ENCODE measurements at places on chromosomes 5 and 9.

DNA sequence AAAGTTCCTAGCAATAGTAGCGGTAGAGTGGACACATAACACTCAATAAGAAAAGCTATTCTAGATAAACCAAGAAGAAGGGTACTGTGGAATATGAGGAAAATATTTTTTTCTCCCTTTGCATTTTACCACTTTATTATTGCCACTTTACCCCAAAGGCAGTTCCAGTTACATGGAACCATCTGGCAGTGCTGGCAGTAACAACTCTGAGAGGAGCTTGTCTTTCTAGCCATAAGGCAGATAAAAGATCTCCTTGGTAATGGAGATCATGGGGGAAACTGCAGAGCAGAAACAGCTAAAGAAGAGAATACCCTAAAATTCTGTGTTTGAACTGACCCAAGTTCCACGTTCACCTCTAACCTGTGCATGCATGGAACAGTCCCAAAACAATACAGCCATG, 38.5 kb downstream of the UBTD2 start:
- DNase-seq: no peak

DNA sequence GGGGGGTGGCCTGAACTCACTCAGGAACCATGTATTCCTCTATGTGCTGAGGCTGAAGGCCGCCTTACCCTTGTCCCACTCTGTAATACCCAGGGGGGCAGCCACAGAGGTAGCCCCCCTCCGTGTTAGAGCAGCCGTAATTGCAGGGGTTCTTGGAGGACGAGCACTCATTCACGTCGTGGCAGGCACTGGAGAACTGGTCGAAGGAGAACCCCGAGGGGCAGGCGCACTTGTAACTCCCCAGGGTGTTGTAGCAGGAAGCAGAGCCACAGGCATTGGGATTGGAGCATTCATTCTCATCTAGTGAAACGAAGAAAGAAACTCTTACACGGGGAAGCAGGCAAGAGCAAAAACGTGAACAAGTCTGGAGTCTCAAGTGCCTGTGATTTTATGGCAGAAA, 179.8 kb downstream of the SLC12A2 start:
- no peak for DNase-seq

DNA sequence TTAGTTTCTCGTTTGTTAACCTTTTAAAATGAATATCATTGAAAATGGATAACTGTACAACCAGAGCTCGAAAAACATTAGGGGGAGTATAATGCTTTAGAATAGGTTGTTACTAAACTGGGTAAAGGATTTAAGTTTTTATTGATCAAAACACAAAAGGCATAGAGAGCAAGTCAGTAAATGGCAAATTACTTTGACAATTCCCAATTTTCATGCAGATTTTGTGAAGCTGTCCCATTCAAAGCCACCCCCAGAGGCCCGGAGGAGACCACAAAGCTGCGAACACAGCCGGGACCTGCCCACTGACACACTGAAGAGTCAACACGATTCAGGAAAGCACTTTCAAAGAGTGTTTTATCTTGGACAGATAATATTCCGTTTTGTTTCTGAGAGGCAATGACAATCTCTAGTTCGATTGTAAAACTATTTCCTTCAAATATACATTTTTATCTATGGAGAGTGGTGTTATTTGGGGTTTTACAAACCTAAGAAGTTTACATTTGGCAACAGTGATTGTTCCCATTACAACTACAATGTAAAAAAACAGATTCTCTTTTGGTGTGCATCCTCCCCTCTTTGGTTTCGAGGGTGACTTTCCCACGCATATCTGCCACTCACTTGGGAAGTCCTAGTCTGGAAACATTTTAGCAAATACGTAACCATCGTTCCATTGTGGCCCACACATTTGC, 182.6 kb upstream of the TBCA start:
- DNase-seq: no peak

DNA sequence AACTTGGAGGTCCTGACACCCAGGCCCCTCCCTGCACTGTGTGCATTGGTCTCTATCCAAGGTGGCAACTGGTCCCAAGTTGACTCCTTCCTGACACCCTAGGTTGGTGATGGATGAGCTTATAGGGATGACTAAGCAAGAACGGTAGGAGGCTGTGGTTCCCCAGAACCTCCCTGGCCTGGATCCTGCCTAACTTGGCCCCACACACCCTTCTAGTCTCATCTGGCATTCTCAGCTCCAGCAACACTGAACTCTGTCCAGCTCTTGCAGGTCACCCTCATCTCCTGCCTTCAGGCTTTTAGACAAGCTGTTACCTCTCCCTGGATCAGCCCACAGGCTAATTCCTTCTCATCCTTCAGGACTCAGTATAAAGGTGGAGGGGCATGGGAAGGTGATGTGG, 16.5 kb downstream of the AQP3 start:
- no peak for DNase-seq

DNA sequence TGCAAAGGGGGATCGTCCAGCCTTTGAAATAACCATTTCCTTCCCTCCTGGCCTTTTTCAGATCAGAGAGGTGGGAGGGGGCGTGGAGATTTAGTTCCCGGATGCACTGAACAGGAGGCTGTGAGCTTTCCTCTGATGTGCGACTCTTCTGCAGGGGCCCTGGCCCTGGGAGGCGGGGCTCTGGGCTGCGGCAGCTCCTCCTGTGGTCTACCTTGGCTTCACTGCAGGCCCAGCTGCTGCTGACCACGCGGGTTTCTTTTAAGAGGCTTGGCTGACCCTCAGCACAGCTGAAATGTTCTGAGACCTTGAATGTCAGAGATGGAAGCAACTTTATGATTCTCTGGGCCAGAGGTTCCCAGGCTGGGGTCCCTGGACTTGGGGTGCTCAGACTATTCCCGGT, 27.0 kb upstream of the COL15A1 start:
- DNase-seq: no peak

GRCh38 chr5:96372726-96373380, 60.2 kb downstream of the PCSK1 start:
- no peak for DNase-seq

DNA sequence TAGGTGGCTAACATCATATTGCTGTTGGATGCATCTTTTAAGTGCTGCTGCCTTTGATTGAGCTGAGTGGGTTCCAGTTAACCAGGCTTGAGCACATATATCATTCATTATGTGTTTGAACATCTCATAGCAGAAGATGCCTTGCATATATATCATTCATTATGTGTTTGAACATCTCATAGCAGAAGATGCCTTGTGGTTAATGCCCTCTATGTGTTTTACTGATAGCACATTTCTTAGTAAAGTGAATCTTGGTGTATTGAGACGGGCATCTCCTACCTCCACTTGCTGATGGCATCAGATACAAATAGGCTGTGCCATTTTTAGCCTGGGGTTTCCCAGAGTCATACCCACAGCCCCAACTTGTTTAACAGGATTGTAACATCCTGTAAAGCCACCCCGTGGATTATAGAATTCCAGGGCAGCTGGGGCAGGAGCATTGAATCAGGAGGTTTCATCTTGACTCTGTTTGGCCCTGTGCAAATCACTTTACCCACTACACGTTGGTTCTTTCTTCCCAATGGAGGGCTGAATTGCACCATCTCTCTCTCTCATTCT, 26.5 kb downstream of the MTAP start:
- peak; percentile 90 for DNase-seq

- DNase-seq: no peak
Measured at GRCh38 chr9:130107955-130108354, 54.2 kb downstream of the GPR107 start.

- DNase-seq: no peak
Measured at GRCh38 chr5:123449424-123449974, 26.3 kb upstream of the CEP120 start.

- DNase-seq: no peak
Measured at GRCh38 chr5:60722416-60722815, 22.4 kb upstream of the DEPDC1B start.

DNA sequence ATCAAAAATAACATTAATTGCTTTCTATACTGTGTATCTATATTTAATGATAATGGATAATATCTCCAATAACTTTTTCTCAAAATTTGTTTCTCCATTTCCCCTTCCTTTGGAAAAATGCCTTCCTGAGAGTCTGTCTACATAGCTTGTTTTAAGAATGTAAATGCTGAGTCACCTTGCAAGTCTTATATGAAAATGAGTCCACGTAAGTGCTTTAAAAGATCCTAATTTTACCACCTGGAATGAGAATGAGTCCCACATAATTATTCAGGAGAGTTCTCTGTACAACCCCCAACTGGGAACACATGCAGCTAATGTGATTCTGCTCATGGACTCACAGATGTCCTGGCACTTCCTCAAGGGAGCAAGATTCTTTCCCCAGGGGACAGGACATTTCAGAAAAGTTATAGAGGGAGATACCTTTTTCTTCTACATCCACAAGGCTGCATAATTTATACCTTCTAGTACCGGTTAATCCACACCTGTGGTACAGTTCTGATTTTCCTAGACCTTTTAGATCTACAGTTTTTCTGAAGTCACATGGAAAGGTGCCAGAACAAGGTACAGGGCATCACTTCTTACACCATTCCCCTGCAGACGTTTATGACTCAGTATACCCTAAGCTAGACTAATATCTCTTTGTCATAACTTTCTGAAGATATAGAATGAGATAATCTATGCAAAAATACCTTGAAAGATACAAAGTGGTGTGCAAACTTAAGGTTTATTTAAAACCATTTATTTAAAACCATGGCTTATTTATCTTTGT, 314.1 kb downstream of the CETN3 start:
- peak; percentile 75 for DNase-seq

DNA sequence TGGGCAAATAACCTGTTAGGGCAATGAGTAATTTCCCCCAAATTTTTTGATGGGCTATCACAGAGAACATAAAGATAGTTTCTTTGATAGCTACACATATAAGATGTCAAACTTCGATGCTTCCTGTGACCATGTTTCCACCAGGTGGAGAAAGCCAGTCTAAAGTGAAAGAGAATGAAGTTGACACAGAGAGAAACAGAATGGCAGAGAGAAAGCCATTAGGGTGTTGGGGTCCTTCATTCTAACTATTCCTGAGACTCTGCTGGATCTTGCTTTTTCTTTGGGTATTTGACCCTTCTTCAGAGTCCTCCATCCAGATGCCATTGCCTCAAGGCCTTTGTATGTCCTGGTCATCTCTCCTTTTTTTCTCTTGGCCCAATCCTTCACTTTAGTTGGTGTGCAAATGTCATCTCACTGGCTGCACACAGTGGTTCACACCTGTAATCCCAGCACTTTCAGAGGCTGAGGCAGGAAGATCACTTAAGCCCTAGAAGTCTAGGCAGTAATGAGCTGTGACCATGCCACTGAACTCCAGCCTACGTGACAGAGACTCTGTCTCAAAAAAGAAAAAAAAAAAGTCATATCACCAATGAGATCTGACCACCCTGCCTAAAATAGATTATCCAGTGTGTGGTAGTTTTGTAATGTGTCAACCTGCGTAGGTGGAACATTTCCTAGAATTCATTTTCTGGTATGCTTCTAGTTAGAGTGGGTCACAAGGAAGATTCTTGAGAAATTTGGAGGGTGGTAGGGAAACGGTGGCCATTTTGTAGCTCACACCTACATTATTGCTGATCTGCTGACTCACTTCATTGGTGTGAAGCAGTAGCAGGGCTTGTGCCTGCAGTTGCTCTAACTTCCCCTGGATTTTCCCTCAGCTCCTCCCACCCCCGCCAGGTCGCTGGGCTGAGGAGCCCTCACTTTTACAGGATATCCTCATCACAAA, 20.8 kb upstream of the KIF2A start:
- peak; percentile 11 for DNase-seq

GRCh38 chr9:129174724-129175514, 3.1 kb downstream of the IER5L start:
- peak; percentile 72 for DNase-seq

DNA sequence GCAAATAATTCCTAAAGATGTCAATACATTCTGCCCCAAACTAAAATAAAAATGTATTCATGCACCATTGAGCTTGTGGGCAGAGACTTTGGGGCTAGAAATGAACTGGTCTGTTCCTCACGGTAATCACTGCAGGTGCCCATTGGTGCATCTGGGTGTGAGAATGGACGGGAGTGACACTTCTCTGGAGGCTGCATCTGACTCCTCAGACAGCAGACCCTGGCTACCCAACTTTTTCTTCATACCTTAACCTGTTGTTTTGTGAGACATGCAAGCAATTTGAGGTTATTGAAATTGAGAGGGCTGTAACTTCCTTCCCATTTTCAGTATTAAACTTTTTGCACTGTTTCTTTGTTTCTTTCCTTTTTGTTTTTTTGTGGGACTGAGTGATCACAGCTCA, 333.4 kb downstream of the ICE1 start:
- DNase-seq: no peak

GRCh38 chr5:150163547-150164059, 3.0 kb upstream of the CDX1 start:
- no peak for DNase-seq

DNA sequence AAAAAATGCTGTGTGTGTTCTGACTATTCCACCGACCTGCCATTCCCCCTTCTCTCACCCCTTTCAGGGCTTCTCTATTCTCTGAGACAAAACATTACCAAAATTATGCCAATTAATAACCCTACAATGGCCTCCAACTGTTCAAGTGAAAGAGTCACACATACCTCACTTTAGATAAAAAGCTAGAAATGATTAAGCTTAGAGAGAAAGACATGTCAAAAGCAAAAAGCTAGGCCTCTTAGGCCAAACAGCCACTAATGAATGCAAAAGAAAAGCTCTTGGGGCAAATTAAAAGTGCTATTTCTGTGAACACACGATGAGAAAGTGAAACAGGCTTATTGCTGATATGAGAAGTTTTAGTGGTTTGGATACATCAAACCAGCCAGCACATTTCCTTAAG, 279.6 kb upstream of the GRAMD2B start:
- no peak for DNase-seq

DNA sequence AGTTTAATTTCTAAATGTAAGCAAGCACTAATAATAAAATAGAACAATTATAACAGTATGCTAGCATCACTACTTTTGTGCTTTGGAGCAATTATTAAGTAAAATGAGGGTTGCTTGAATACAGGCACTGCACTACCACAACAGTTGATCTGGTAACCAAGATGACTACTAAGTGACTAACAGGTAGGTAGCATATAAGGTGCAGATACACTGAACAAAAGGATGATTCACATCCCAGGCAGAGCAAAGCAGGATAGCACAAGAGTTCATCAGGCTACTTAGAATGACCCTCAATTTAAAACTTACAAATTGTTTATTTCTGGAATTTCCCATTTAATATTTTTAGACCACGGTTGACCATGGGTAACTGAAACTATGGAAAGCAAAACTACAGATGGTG, 48.0 kb upstream of the RGS7BP start:
- peak; percentile 84 for DNase-seq

DNA sequence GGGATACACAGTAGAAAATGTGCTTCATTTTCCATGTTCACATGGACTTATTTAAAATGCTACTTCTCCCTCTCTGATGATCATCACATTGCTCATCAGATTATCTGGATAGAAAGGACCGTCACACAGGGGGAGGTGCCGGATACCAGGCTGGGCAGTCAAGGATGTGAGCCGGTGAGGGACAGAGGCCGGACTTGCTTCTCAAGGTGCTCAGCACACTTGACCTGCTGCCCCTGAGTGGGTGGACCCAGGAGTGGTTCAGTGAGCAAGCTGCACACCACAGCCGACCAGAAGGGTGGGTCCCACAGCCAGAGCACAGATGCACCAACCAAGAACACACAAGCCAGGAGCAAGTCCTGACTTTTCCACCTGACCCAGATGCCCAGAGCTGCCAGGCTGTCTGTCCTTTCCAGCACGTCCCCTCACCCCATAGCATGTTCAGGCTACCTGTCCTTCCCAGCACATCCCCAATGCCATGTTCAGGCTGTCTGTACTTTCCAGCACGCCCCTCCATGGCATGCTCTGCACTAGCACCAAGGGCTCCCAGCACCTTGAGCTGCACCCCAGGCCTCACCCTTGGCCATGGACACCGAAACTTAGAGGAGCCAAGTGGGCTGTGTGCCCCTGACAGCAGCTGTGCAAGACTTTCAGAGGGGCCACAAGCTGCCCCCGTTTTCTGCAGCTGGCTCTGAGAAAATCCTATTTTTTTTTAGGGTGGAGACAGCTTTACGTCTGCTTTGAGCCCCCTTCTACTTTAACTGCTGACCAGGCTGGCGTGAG, 77.8 kb downstream of the SECISBP2 start:
- DNase-seq: no peak
